ENCODE measurements at places on chromosomes 4 and X.

DNA sequence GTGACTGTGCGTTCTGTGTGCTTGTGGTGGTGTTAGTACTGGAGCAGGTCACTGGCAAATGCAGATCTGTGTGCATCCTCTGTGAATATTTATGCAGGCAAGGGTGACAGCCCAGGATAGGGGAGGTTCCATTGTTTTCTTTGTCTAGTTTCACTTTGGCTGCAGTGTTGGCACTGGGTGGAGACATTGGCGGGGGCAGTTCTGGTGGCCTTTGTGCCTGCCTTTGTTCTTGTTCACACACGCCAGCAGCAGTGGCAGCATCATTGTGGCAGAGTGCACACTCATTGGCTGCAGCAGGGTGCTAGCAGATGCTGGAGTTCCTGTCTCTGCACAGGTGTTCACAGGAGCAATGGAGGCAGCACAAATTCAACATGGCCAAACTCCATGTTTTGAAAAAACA is 495.3 kb downstream of the UBE2NL start:
- DNase-seq: peak; percentile 4

- DNase-seq: no peak
These were observed 351.2 kb downstream of the BMPR1B start for GRCh38 chr4:95108883-95109421.

GRCh38 chr4:105815701-105816100 is 79.6 kb upstream of the NPNT start:
- DNase-seq: no peak

DNA sequence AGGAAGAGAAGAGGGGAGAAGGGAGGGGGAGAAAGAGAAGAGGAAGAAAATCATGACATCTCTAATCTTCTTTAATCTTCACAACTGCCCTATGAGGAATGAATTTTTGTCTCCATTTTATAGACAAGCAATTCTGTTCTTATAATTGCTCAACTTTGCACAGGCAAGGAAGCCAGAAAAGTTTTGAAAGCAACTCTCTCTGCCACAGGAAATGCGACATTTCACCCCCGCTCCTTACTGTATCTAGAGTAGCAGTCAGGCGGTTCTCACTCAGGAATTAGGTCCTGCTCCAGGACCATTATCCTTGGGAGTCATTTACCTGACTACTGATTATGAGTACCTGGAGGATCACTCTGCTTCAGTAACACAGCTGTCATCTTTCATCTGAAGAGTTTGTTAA is 69.2 kb upstream of the FAM9A start:
- no peak for DNase-seq

DNA sequence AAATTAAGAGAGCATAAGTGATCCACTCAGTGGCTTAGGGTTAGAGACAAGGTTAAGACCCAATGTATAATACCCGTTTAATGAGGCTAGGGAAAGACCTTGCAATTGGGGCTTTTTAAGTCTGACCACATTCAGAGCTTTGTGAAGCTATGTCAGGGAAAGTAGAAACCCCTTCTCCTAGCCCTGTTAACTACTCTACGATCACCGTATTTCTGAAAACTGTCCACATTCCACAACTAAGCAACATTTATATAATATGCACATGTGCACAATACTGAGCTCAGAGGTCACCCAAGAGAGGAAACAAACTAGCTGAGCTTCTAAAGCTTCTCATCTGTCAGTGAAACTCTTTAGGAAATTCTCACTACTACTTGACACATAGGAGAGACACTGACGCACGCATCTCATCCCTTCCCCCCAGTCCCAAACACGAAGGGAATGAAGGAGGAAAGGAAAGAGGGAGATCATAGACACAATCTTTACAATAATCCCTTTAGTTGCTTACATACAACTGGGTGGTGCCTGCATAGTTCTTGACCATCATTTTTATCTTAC is 56.2 kb downstream of the METTL14 start:
- DNase-seq: no peak

GRCh38 chr4:110184140-110184790 is 14.2 kb downstream of the ELOVL6 start:
- no peak for DNase-seq

DNA sequence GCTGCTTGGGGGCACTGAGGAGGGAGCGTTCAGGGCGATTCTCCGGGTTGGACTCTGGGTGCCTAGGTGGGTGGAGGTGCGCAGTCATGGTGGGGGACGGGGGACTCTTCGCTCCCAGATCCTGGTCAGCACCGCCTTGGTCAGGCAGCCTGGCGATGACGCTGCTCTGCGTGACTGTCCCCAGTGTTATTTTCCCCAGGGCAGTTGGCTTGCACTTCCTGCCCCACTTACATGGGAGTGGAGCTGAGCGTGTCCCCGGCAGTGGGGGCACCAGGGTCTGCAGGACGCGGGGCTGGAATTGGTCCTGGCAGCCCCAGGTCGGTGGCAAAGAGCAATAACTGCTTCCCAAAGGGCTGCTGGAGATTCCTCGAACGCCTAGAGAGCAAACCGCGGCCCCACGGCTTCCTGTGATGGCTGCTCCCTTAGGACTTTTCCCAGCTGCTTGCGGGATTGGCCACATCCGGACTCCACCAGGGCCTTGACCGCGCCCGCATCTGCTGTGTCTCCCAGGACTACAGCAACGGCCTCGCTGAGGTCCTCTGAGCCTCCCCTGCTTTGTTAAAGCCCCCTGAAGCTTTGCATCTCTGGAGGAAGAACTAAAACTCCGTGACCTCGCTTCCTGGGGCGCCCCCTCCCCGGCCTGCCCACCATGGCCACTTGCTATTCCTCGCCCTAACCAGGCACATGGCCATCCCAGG is 35.3 kb upstream of the GPR78 start:
- DNase-seq: no peak

DNA sequence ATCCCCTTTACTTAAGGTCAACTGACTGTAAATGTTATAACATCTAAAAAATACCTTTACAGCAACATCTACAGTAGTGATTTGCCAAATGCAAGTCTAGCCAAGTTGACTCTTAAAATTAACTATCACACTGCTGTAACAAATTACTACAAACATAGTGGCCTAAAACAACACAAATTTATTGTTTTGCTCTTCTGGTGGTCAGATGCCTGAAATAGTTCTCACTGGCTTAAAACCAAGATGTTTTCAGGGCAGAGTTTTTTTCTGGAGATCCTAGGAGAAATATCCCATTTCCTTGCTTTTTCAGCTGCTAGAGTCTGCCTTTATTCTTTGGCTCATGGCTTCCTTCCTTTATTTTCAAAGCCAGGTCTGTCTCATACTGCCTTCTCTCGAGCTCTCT is 120.5 kb downstream of the ADGRL3 start:
- DNase-seq: no peak

DNA sequence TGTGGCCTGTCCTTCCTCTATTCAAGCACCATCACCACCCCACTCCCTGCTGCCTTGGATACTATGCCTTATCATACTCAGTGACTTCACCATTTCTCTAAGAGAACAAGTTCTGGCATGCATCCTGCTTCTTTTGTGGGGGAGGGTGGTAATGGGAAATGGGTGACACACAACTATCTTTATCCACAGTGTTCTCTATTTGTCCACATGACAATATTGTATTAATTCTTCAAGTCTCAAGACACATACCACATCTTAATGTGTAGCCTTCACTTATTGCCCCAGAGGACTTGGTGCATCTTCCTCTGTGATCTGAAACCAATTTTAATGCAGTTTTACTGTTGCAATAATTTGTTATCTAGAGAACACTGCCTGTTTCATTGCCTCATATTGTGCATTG is 29.3 kb upstream of the UGT2B7 start:
- DNase-seq: no peak

DNA sequence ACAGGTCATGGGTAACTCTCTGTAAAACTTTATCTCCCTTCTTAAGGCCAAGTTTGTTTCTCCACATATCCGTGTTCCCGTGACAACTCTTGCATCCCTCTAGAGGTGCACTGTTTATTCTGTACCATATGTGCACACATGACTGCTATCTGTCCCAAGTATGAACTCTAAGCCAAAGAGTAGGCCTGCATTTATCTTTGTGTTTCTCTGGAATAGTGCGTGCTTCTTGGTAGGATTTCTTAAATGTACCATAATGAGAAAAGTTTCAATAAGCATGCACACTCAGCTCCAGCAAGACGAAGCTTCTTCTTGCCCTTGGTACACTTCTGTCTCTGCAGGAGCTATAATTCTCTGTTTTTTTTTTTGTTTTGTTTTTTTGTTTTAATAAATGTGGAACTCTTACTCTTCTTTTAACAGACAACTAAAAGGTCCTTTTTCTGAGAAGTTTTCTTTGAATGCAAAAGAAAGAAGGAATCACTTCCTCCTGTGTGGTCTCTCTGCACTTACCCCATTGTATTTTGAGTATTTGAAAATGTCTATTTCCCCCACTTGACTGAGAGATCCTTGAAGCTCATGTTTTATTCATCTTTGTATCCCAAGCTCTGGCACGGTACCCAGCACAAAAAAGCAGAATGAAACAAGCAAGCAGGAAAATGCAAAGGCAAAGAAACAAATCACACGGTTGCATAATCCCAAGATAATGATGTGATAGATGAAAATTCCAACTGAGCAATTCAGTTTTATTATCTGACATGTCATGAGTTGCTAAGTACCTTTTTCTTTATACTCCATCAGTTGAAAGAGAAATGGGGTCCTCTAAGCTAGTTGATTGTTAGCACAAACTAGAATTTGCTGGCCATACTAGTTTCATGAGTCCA is 521.9 kb upstream of the BOD1L1 start:
- DNase-seq: no peak

DNA sequence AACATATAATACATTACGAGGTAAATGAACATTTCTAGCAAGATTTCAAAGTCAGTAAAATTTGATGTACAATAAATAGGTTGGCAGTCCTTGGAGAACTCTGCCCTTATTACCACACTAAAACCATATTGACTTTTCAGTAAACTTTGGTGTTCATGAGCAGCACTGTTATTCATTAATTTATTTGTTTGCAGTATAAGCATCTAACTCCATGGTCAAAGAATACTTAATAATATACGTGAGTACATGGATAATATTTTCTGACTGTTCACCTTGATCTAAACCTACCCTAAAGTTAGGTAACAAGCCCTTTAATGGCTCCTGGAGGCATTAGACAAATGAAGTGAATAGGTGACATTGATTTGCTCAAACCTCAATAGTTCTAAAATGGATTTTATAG is 817.2 kb upstream of the FTHL17 start:
- DNase-seq: no peak

DNA sequence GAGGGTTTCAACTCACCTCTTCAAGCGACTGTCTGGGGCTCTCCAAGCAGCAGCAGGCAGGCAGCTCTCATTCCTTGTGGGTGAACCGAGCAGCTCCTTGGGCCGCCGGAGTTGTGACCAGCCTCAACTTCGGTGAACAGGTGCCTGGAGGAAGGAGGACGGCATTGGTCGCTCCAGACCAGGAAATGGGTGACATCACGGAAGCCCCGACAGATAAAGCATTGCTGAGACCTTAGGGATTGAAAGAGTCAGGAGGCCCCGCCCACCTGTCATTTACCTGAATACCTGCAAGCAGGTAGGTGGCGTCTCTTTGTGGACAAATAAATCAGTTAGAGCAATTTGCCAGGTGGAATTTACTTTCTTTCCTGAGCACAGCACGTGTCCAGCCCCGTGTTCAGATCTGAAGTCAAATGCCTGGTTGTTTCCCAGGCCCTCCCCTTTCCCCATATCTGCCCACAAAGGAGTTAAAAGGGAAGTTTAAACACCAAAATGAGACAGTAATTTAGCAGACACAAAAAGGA is at the start of gene LNX1:
TSS of gene LNX1 (minus strand) at position 115 of the 521 bp plus-strand sequence. CDS start 17,484 bp downstream, outside the sequence.
- peak; percentile 94 for DNase-seq

DNA sequence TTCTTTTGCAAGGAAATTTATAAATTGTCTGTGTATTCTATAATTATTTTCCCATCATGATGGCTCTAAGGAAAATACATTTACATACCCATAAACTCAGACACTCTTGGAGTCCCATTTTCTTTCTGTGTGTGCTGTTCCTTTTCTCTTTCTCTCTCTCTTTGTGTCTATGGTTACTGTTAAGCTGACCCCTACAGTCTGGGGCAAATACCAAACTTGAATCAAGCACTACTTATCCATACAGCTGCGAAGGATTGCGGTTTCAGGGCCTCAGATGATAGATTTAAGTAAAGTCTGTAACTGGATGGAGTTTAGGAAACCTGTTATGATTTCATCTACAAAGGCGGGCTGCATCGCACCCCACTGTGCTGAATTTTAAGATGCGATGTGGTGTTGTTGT is 150.2 kb downstream of the SHROOM3 start:
- no peak for DNase-seq

GRCh38 chr4:102554482-102554881 is 53.3 kb downstream of the NFKB1 start:
- DNase-seq: no peak

GRCh38 chr4:57089549-57089948 is 20.6 kb downstream of the IGFBP7 start:
- DNase-seq: no peak

All from NCI-H748 treated with DMSO at 0.1 percent for 48 hours (cell line).